ENCODE measurements at places on chromosomes 11 and 22.

- H3K36me3 ChIP-seq: no peaks in the 10 kb centered on the region
- no peak overlapping the region for H3K27ac ChIP-seq
- no peak for DNase-seq
- H3K4me1 ChIP-seq: peaks cover 25% of the 10 kb centered on the region
These were observed 3.1 kb upstream of the SLC35C1 start for GRCh38 chr11:45801723-45802315.

GRCh38 chr11:131977854-131978253, 607.4 kb downstream of the NTM start:
- DNase-seq: no peak
- no peaks in the 10 kb centered on the region for H3K36me3 ChIP-seq
- no peak overlapping the region for H3K4me3 ChIP-seq
- H3K4me1 ChIP-seq: no peaks in the 10 kb centered on the region

DNA sequence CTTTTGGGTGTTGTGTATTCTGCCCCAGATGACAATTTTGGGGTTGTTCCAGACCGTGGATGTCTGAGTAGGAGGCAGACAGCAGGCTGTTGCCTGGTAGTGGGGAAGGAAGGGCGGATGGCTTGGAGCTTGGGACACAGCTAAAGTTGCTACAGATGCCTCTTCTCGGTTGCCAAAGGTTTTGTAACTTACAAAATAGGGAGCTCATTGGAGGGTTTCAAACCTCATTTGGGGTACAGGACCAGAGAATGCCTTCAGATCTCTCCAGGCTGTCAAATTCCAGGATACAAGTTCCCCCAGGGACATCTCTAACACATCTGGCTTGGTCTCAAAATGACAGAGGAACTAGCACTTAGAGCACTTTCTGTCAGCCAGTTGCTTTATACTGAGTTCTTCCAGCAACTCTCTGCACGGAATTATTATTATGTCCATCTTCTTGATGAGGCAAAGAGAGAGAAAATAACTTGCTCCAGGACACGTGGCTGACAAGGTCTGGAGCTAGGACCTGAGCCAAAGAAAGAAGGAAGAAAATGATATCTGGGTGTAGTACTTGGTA, 56.0 kb downstream of the SLC1A2 start:
- DNase-seq: no peak
- H3K36me3 ChIP-seq: no peaks in the 10 kb centered on the region
- H3K27ac ChIP-seq: no peak overlapping the region
- H3K4me3 ChIP-seq: no peak overlapping the region
- H3K4me1 ChIP-seq: peaks cover 7% of the 10 kb centered on the region

- DNase-seq: no peak
- H3K27ac ChIP-seq: no peak overlapping the region
- H3K4me3 ChIP-seq: no peak overlapping the region
- no peaks in the 10 kb centered on the region for H3K27me3 ChIP-seq
- H3K4me1 ChIP-seq: no peaks in the 10 kb centered on the region
These were observed 73.4 kb upstream of the PARVG start for GRCh38 chr22:44107340-44107739.

- H3K4me1 ChIP-seq: peaks cover 8% of the 10 kb centered on the region
- no peak for DNase-seq
- H3K4me3 ChIP-seq: no peak overlapping the region
These were observed 83.3 kb downstream of the TRMU start for GRCh38 chr22:46418827-46419226.

GRCh38 chr11:34167961-34168360, 62.5 kb downstream of the NAT10 start:
- no peak overlapping the region for H3K4me3 ChIP-seq
- H3K4me1 ChIP-seq: no peaks in the 10 kb centered on the region
- no peak for DNase-seq

GRCh38 chr11:62857541-62857982, 18.2 kb upstream of the WDR74 start:
- peaks cover 30% of the 10 kb centered on the region for H3K4me1 ChIP-seq
- H3K36me3 ChIP-seq: peaks cover 23% of the 10 kb centered on the region
- H3K4me3 ChIP-seq: no peak overlapping the region
- DNase-seq: no peak
- no peaks in the 10 kb centered on the region for H3K27me3 ChIP-seq

DNA sequence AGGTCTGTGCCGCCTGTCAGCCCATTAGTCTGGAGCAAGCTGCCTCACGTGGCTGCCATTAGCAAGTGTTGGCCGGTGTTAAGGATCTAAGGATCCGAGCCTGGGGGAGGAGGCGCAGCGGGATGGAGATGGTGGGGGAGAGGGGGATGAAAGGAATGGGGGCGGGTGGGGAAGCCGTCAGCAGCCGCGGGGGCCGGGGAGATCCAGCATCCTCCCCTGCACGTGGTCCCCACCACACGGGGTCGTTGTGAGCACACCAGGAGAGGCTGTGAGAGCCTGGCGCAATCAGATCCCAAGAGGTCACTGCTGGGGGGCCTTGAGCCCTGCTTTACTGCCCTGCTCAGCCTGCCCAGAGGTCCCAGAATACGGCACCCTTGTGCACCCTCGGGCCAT, 7.3 kb downstream of the CABP7 start:
- no peak overlapping the region for H3K27ac ChIP-seq
- H3K4me3 ChIP-seq: no peak overlapping the region

GRCh38 chr11:104164028-104164520, at the start of gene PDGFD:
TSS of gene PDGFD (minus strand) at chr11:104164147.
- H3K27me3 ChIP-seq: peaks cover 4% of the 10 kb centered on the region
- peak within 1 kb of the TSS; percentile 7 for H3K4me3 ChIP-seq
- peaks cover 6% of the 10 kb centered on the region for H3K4me1 ChIP-seq

GRCh38 chr11:65425105-65425970, 2.7 kb downstream of the NEAT1 start:
- H3K4me1 ChIP-seq: peaks cover 58% of the 10 kb centered on the region
- peaks cover 21% of the 10 kb centered on the region for H3K36me3 ChIP-seq
- peak overlapping the region; percentile 99 for H3K27ac ChIP-seq
- DNase-seq: peak; percentile 70
- peak overlapping the region; percentile 86 for H3K4me3 ChIP-seq

- H3K4me1 ChIP-seq: peaks cover 20% of the 10 kb centered on the region
- no peak for DNase-seq
- peaks cover 36% of the 10 kb centered on the region for H3K27me3 ChIP-seq
- no peaks in the 10 kb centered on the region for H3K36me3 ChIP-seq
These were observed 394 bp downstream of the KIAA1671 start for GRCh38 chr22:24952837-24953383.

GRCh38 chr11:32421992-32422391, 13.3 kb downstream of the WT1 start:
- no peak for DNase-seq
- no peak overlapping the region for H3K4me3 ChIP-seq
- H3K36me3 ChIP-seq: no peaks in the 10 kb centered on the region

- H3K4me1 ChIP-seq: no peaks in the 10 kb centered on the region
- no peak overlapping the region for H3K4me3 ChIP-seq
- DNase-seq: no peak
- H3K27me3 ChIP-seq: no peaks in the 10 kb centered on the region
These were observed 1363.4 kb downstream of the BRD1 start for GRCh38 chr22:48464246-48464645.

DNA sequence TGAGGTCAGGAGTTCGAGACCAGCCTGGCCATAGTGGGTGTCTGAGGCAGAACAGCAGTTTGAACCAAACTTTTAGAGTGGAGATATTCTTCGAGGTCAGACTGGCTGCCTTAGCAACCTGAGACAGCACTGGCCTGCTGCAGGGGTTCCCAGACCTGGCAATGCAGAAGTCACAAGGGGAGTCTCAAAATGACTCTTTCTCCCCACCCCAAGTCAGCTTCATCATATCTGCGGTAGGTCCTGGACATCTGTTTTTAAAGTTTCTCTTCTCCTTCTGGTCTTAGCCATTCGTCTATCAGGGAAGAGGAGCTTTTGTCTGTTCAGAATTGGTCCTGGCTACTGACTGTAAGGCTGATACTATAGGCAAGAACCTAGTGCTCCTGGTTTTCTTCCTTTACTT, 14.5 kb upstream of the CLMP start:
- H3K27me3 ChIP-seq: no peaks in the 10 kb centered on the region
- H3K4me3 ChIP-seq: no peak overlapping the region
- DNase-seq: no peak
- H3K27ac ChIP-seq: no peak overlapping the region
- no peaks in the 10 kb centered on the region for H3K4me1 ChIP-seq

DNA sequence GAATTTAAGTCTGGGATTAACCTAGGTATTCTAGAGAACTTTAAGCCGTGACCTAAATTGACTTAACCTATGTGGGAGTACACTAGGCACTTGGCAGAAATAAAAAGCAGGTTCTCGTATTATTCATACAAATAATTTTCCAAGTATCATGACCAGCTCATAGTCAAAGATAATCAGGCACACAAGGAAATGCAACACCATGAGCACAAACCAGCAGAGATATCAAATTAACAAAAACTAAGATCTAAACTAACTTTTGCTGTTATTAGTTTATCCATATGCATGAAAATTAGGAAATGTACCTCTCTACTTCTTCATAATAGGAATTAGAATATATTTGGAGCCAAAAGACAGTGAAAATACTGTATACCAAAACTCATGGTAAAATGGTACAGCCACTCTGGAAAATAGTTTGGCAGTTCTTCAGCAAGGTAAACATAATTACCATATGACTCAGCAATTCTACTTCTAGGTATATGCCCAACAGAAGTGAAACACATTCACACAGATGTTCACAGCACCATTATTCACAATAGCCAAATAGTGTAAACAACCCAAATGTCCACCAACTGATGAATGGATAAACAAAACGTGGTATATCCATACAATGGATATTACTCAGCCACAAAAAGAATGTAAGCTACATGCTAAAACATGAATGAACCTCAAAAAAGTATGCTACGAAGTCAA, 154.1 kb downstream of the ENTHD1 start:
- no peak overlapping the region for H3K4me3 ChIP-seq
- no peak for DNase-seq
- no peaks in the 10 kb centered on the region for H3K4me1 ChIP-seq
- no peak overlapping the region for H3K27ac ChIP-seq

DNA sequence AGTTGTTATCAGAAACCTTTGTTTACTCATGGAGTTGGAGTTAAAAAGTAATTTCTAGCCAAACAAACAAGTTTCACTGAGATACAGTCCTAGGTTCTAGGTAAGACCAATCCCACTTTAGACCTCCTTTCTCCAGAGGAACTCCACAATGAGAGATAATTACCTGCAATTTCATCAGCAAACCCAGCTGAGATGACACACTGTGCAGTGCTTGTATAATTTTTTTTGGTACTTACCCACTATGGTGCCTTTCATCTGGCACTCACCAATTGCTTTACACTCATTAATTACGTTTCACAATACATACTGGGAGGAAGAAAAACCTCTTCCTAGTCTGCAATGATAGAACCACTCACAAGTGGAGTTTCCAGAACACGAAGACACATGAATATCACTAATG, 1.8 kb upstream of the MUC15 start:
- no peak overlapping the region for H3K4me3 ChIP-seq
- H3K4me1 ChIP-seq: no peaks in the 10 kb centered on the region
- no peak for DNase-seq
- H3K27me3 ChIP-seq: no peaks in the 10 kb centered on the region
- H3K27ac ChIP-seq: no peak overlapping the region

- peaks cover 5% of the 10 kb centered on the region for H3K36me3 ChIP-seq
- H3K4me3 ChIP-seq: no peak overlapping the region
- H3K27me3 ChIP-seq: no peaks in the 10 kb centered on the region
- H3K4me1 ChIP-seq: peaks cover 57% of the 10 kb centered on the region
These were observed 42.7 kb downstream of the CELF1 start for GRCh38 chr11:47510209-47510608.

GRCh38 chr11:7004482-7004881, 15.7 kb downstream of the ZNF214 start:
- no peaks in the 10 kb centered on the region for H3K4me1 ChIP-seq
- no peak for DNase-seq
- H3K4me3 ChIP-seq: no peak overlapping the region

GRCh38 chr11:118304568-118305248, at the start of gene CD3E:
TSS of gene CD3E (plus strand) at chr11:118304730. CDS start at chr11:118304953, 223 bp downstream.
- H3K4me1 ChIP-seq: peaks cover 64% of the 10 kb centered on the region
- DNase-seq: peak; percentile 65
- peaks cover 30% of the 10 kb centered on the region for H3K36me3 ChIP-seq

GRCh38 chr22:30204742-30205111, 41.8 kb downstream of the LIF start:
- no peak for DNase-seq
- H3K27ac ChIP-seq: no peak overlapping the region
- H3K4me1 ChIP-seq: no peaks in the 10 kb centered on the region
- no peaks in the 10 kb centered on the region for H3K27me3 ChIP-seq

- H3K4me1 ChIP-seq: no peaks in the 10 kb centered on the region
- no peak for DNase-seq
- H3K27ac ChIP-seq: no peak overlapping the region
- H3K36me3 ChIP-seq: no peaks in the 10 kb centered on the region
These were observed 186.4 kb upstream of the PITPNB start for GRCh38 chr22:28105413-28105812.

DNA sequence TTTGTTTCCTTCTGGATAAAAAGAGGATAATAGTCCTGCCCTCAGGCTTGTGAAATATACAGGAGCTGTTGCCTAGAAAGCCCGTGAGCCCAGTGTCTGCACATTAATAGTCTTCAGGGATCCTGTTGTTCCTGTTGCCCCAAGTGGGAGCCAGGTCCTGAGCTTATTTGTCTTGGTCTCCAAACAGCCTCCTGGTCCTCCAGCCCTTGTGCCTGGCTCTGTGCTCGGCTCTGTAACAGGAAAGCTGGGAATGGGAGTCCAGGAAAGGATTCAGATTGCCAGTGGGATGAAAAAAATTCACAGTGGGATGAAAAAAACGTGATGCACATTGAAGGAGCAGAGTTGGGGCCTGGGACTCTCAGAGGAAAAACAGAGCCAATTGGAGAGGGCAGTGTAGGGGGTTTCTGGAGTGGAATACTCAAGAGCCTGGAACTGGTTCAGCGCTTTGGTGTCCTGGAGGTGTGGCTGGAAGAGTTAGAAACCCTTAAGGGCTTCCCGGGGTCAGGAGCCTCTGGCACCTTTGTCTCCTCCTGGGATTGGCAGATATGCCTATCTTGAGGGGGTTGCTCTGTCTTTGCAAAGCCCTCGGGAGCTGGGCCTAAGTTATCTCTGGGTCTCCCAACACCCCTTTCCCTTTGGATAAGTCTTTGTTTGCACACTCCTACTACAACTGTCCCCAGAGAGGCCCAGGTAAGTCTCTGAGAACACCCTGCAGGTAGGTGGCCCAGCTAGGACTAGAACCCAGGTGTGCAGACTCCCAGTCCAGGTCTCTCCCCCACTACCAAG, 2.3 kb upstream of the INPPL1 start:
- peaks cover 36% of the 10 kb centered on the region for H3K4me1 ChIP-seq
- no peaks in the 10 kb centered on the region for H3K27me3 ChIP-seq
- H3K36me3 ChIP-seq: no peaks in the 10 kb centered on the region
- peak overlapping the region; percentile 91 for H3K4me3 ChIP-seq
- no peak for DNase-seq

DNA sequence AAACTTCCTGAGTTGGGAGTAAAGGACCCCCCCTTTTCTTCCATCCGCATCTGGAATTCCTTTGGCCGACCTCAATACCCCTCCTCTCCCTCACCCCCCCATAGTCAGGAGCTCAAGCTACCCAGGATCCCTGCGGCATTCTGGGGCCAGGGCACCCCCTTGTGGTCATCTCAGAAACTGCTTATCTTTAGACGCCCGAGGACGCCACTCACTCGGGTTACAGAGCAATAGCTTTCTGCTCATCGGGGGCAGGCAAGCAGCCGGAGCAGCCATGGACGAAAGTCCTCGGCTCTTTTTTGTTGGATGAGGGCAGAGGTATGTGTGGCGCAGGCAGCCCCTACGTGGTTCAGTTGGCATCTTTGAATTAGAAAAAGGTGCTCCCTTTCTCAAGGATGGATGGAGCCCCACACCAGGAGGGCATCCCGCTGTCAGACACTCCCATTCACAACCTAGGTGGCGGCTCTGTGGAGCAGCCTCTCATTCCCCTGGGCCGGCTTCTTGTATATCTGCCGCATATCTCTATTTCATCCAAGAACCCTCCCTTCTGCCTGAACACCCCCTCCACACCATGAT, 2.3 kb downstream of the C1QTNF5 start:
- H3K36me3 ChIP-seq: peaks cover 4% of the 10 kb centered on the region
- peaks cover 45% of the 10 kb centered on the region for H3K27me3 ChIP-seq
- H3K27ac ChIP-seq: no peak overlapping the region
- H3K4me3 ChIP-seq: no peak overlapping the region
- peak; percentile 69 for DNase-seq
- H3K4me1 ChIP-seq: peaks cover 51% of the 10 kb centered on the region

Measured in CD4-positive, alpha-beta T cell (primary cell).